ENCODE measurements at places on chromosomes 2 and 18. TPM values are rescaled to one million over a fixed set of nuclear protein-coding genes. Genes with fewer than 3 reads are reported as not detected.

Gene GPR45
- total RNA-seq: not detected

Gene CHRND
- not detected for total RNA-seq

Gene GLI2
- total RNA-seq: 12.9 TPM

Gene OXER1
- total RNA-seq: not detected

Gene MYO5B
- total RNA-seq: 4.7 TPM

Gene C2orf81
- 8.5 TPM for total RNA-seq

Gene MEP1B
- total RNA-seq: not detected

Gene UGT1A8
- not detected for total RNA-seq

Gene TXNL4A
- 68.0 TPM for total RNA-seq

Gene POTEI
- total RNA-seq: 2.8 TPM

Gene MYO7B
- 0.80 TPM for total RNA-seq

Gene CTLA4
- total RNA-seq: 2.7 TPM

Gene SERPINB11
- total RNA-seq: not detected

Gene TCF23
- total RNA-seq: not detected

Gene GAL3ST2
- total RNA-seq: not detected

Gene MAP2
- 2.9 TPM for total RNA-seq

Gene RAB17
- total RNA-seq: 20.9 TPM

Gene ATF2
- 13.1 TPM for total RNA-seq

Gene NEB
- total RNA-seq: 1.1 TPM

Gene GKN1
- not detected for total RNA-seq

Gene AOX1
- 3.1 TPM for total RNA-seq

Gene PDE1A
- not detected for total RNA-seq

Gene GRP
- not detected for total RNA-seq

Gene CCDC74B
- total RNA-seq: 21.1 TPM

Gene PFN4
- 1.4 TPM for total RNA-seq

Gene SLC38A11
- not detected for total RNA-seq

Gene LOXHD1
- total RNA-seq: not detected

Gene SLC14A1
- 22.7 TPM for total RNA-seq

Gene GREB1L
- 2.2 TPM for total RNA-seq

Gene CAPN14
- 0.98 TPM for total RNA-seq

Gene LRRC30
- not detected for total RNA-seq

Gene REG1B
- not detected for total RNA-seq

Gene SCYGR4
- not detected for total RNA-seq

Gene COL4A3
- total RNA-seq: not detected

Gene MALL
- not detected for total RNA-seq

Gene CD302
- total RNA-seq: 3.9 TPM

Gene TEKT4
- total RNA-seq: 0.08 TPM

Gene NR4A2
- 7.6 TPM for total RNA-seq

Gene RIT2
- not detected for total RNA-seq

Gene ODC1
- total RNA-seq: 47.7 TPM

Gene CD8B
- not detected for total RNA-seq

Gene PROKR1
- total RNA-seq: not detected

Gene GNAL
- total RNA-seq: 2.3 TPM

Gene STARD6
- 0.29 TPM for total RNA-seq

Gene GAD1
- 7.2 TPM for total RNA-seq

Gene STPG4
- 0.15 TPM for total RNA-seq

Gene RNU2-63P
- total RNA-seq: not detected

Gene UGT1A10
- total RNA-seq: not detected

Gene SAG
- not detected for total RNA-seq

Gene DAW1
- total RNA-seq: 0.11 TPM

Gene BOK
- total RNA-seq: 8.0 TPM

Gene GAREM1
- total RNA-seq: 2.2 TPM

Gene TUBB6
- 410 TPM for total RNA-seq

Gene OSR1
- total RNA-seq: not detected

Gene SNTG2
- not detected for total RNA-seq

Gene GKN2
- not detected for total RNA-seq

Gene KCNIP3
- total RNA-seq: 2.7 TPM

Gene TWIST2
- 15.9 TPM for total RNA-seq
